SIG-M5 (cell line): ENCODE measurements at places on chromosomes 3 and 15.
A peak's percentile ranks its signal among the peaks of the same experiment; 100 is the strongest.

DNA sequence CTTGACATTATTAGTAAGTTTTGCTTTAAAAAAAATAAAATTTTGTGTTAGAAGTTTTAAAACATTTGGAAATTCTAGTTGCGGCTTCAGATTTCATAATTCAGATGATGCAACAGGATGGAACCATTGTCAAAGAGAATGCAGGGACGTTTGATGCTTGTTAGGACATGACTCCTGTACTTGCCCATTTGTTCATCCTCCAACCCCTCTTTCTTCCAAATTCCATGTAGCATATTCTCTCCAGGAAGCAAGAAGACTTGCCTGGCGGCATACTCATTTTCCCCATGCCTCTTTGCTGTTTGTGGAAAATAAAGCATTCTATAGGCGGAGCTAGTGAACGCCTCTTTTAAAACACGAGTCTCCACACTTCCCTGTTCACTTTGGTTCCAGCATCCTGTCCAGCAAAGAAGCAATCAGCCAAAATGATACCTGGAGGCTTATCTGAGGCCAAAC lies at the start of gene CSTA:
CSTA (plus strand) TSS at position 378 of the 453 bp plus-strand sequence; CDS start at position 423, 45 bp downstream.
- peak; percentile 66 for DNase-seq

GRCh38 chr15:73001840-73002239 lies 50.4 kb upstream of the NEO1 start:
- no peak for DNase-seq

GRCh38 chr3:30711151-30711550 lies 104.8 kb downstream of the TGFBR2 start:
- DNase-seq, result no peak

- DNase-seq, result no peak
These were observed 228.2 kb upstream of the BHLHE40 start for GRCh38 chr3:4751029-4751501.

GRCh38 chr3:182621435-182622240 lies 171.7 kb upstream of the ATP11B start:
- DNase-seq, result no peak

GRCh38 chr3:133152681-133153220 lies 114.6 kb downstream of the TMEM108 start:
- no peak for DNase-seq

DNA sequence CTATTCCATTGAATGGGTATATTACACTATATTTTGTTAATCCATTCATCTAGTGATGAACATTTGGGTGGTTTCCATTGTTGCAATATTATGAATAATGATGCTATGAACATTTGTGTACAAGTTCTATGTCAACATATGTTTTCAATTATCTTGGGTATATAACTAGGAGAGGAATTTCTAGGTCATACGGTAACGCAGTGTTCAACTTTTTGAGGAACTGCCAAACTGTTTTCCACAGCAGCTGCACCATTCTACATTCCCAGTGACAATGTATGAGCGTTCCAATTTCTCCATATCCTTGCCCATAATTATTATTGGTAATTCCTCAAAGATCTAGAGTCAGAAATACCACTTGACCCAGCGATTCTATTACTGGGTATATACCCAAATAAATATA lies 24.1 kb upstream of the RORA start:
- no peak for DNase-seq

GRCh38 chr3:46442576-46443530 lies 21.9 kb downstream of the LTF start:
- DNase-seq, result no peak

DNA sequence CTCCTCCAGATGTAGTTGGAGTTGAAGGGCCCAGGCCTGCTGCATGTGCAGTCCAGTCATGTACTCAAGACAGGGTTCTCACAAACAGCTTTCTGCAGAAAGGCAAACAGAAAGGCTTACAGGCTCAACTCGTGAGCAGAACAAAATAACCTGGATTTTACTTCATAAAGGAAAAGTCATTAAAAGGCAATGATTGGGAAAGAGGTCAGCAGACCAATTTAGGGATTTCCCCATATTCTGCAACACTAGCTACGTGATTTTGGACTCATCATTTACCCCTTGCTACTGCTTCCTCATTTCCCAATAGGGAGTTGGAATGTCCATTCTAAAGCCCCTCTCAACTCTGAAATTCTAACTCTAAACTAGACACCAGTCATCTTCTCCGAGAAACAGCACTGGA lies 18.1 kb downstream of the METTL6 start:
- no peak for DNase-seq

DNA sequence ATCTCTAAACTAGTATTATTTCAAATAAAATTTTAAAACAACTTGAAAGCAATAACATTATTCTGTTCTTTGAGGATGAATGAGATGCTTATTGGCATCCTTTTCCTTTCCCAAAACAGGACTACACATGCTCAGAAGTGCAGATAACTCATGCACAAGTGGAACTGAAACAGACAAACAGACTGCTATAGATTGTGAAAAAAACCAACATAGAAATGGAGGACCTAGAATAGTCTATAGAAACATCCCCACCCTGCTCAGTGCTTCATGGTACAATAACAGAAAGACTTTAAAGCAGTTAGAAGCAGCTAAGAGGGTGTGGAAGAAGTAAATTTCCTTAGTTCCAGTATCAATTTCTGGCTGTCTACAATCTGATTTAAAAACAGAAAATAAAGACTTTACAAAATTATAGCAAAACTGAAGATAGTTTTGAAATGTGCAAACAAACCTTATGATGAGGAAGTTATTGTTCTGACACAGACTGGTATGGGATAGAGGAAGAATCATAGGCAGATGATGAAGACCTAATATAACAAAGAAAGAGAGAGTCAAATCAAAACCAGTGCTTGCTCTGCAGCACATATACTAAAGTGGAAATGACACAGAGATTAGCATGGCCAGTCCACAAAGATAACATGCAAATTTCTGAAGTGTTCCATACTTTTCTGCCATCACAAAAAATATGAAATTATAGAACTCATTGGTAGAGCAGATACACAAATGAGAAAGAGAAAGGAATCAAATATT lies 1025.4 kb downstream of the SQOR start:
- DNase-seq, result no peak

DNA sequence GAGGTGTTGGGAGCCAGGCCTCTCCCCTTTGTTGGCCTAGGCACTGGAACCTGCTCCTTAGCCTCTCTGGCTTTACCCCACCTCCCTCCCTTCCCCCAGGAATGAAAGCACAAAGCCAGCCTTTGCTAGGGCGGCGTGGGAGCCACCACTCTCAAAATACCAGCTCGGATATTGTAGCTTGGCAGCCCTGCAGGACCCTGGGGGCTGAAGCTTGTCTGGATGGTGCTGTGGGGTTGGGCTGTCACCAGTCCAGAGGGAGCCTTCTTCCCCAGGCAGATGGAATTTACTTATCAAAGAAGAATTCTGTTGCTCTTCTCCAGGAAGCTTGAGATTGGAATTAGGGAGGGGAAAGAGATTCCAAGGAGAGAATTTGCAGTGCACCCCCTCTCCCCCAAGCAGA lies 14.9 kb upstream of the GRM2 start:
- no peak for DNase-seq

DNA sequence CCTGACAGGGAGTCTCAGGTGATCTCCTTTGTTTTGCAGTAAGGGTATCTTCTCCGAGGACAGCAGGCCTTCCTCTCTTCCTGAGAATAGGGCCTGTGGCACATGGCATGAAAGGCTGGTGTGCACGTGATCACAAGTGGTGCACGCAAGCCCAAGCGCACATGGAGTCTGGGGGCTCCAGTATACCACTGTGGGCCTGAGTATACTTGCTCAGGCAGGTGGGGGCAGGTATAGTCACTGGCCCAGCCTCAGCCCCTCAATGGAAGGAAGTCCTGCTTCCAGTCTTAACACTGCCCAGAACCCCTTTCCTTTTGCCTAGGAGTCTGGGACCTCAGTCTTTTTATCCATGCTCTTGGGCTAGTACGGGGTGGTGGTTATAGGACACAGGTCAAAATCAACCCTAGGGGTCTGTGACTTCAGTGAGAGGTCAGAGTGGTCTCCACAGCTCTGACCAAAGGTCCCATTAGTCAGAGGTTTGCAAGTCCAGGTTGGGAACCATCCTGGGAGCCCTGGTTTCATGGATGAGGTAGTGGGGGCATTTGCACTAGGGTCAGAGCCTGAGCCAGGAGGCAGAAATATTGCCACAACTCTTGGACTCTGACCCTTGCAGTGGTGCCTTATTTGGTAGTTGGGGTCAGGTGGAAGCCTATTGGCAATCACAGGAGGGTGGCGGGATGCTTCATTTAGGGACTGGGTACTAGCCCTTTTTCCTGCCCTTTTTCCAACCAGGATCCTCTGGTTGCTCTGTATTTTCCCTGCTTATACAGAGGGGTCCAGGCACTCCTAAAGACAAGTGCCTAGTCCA lies 823 bp upstream of the CCDC71 start:
- DNase-seq, result no peak

DNA sequence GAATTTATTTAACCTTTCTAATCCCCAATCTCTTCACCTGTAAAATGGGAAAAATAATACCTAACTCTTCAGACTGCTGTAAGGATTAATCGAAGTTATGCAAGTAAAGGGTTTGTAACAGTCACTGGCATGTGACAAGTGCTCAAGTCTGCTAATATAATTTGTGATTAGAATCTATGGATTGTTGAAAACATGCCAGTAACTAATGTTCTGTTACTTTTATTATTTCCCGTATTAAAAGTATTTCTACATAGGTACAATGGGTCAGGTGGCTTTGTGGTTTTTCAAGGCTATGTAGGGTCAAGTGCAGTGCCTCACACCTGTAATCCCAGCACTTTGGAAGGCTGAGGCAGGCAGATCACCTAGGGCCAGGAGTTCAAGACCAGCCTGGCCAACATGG lies 29.4 kb downstream of the ULK4 start:
- no peak for DNase-seq

- no peak for DNase-seq
These were observed 80.5 kb downstream of the STT3B start for GRCh38 chr3:31613177-31613576.

- DNase-seq, result no peak
These were observed 1050.2 kb downstream of the AGBL1 start for GRCh38 chr15:87129916-87130315.

DNA sequence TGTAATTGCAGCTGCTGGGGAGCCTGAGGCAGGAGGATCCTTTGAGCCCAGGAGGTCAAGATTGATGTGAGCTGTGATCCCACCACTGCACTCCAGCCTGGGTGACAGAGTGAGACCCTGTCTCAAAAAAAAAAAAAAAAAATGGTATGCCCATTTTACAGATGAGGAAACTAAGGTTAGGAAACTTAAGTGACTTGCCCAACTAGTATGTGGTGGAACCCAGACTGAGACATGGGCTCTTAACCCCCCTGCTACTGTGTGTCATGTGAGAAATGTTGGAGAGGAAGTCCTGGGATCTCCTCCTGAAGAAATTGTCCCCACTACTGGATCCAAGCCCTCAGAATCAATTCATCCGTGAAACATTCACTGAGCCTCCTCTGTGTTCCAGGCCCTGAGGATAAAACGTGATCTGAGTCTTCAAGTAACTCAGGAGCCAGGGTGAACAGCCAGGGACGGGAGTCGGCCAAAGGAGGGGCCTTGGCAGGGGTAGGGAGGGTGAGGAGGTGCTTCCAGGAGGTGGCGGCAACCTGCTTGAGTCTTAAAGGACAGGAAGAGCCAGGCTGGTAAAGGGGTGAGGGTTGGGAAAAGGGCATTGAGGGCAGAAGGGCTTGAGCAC lies 19.6 kb upstream of the RNU6-1 start:
- DNase-seq, result no peak

DNA sequence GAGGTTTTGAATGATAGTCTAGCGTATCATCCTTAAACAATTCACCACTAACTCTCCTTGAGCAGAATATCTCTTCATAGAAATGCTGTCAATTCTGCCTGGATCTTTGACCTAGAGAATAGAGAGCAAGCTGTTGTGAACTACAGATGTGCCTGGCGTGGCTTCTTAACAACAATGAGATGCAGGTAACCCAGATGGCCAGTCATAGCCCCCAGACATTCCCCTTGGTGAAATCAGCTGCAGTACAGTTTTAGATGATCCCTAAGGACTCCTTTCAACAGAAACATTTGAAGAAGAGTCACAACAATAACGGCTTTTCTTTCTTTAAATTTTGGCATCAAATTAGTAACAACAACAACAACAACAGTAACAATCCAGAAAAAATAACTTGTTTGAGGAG lies 1041.3 kb downstream of the ROBO1 start:
- no peak for DNase-seq

DNA sequence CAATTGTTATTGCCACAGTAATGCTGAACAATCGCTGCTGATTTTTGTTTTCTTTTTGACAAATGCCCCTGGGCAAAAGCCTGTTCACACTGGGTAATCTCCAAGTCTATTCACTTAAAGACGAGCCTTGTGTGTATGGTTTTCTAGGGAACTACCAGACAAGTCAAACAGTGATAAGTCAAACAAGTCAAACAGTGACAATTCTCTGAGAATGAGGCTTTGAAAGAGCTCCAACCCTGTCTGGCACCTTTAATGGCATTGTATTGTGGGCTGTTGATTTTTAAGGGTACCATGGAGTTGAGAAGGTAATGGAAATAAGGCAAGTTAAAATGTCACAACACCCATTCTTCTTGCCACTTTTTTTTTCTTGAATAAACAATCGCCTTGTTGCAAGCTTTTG lies 59.4 kb upstream of the TMC3 start:
- no peak for DNase-seq

DNA sequence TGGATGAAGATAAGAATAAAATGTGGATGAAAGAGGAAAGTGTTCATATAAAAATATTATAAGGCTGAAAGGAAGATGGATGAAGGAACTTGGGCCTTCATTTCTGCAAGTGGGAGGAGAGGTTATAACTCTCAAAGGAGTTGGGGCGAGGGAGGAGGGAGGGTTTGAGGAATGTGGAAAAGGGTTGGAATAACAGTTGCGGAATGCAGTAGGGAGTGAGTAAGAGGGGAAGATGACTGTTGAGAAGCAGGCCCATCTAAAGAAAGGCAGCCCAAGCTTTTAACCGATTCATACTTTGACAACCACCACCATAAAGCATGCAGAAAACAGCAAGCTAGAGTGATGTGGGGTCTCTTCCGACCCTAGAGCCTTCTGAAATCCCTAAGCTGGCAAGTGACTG lies 8.3 kb upstream of the TM4SF4 start:
- no peak for DNase-seq

DNA sequence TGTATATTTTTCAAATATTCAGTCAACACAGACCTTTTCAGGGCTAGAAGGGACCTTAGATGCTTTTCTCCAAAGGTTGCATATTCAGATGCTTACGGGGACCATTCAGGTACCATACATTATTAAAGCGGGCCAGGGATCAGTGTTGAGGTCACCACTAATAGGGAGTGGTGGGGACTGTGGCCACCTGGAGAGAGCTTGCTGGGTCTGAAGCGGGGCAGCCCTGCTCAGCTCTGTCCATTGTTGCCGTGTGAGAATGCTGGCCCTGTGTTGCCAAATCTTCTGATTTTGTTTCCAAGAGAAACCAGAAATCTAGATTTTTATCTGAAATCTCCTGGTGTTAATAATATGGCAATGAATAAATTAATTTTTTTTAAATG lies 23.7 kb downstream of the ABHD2 start:
- DNase-seq, result no peak
